ENCODE measurements at places on chromosomes 16 and 17.

DNA sequence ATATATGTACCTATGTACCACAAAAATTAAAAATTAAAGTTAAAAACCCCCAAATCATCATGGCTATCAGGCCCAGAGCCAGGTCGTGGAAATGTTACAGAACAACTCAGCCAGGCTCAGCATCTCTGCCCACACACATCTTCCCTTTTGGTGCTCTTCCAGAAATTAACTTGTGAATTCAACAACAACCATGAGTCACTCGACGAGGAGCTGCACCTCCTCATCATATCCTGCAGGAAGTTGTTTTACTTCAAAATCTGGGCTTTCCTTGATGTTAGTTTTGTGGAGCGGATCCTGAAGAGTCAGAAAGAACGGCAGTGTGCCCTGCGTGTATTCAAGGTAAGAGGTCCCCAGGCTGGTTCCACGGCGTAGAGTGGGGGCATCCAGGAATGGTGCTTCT is 10.6 kb downstream of the FBXO39 start:
- DNase-seq: no peak

- DNase-seq: no peak
These were observed 138.1 kb downstream of the PARN start for GRCh38 chr16:14491861-14492529.

- no peak for DNase-seq
These were observed 12.0 kb upstream of the SLC12A3 start for GRCh38 chr16:56852968-56853367.

DNA sequence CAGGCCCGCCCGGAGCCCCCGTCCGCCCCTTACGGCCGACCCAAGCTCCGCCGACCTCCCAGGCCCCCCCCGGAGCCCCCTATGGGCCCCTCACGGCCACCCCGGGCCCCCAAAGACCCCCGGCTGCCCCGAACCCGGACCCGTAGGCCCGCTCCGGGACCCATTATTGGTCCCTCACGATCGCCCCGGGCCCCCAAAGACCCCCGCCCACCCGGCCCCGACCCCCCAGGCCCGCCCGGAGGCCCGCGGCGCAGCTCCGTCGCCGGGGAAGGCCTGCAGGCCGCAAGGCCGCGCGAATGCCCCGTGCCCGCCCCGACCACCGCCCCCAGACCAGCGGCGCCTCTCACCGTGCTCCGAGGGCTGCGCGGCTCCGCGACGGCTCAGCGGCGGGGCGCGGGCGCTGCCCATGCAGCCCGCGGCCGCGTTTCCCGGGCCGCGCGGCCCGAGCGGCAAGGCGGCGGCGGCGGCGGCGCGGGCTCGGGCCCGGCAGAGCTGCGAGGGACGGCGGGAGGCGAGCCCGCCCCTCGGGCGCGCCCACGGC is 393 bp downstream of the ANKRD11 start:
- DNase-seq: no peak

DNA sequence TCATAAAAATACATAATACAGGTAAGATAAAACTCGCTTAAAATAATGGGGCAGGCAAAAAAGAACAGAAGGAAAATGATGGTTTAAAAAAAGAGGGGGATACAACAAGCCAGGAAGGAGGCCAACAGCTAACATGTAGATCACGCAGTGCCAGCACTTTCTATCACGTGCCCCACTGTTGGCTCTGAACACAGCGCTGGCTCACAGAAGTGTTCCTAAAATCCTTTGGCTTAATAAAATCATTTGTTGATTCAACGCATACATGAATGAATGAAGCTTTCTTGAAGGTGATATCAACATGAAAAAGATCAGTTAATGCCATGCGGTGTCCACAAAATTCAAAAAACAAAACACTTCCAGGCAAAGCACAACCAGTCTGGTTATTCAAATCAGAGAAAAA is 8.5 kb downstream of the ITGAE start:
- no peak for DNase-seq

- no peak for DNase-seq
These were observed 17.6 kb downstream of the GTF3C1 start for GRCh38 chr16:27531826-27532800.

DNA sequence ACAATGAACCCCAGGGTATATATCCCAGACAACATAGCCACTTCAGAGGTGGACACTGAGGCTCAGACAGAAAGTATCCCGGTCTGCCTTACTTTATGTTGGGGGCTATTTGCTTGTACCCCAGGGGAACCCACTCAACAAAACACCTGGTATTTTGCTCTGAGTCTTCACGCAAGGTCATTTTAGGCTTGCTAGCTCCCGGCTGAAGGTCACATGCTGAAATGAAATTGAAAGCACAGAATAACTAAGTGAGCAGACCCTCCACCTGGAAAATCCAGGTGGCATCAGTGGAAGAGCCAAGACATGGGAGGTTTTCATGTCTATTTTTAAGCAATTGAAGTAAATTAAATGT is 4.1 kb upstream of the KDM8 start:
- no peak for DNase-seq

GRCh38 chr17:16924696-16925440 is 47.0 kb downstream of the TNFRSF13B start:
- no peak for DNase-seq

- no peak for DNase-seq
These were observed 16.7 kb downstream of the RPRML start for GRCh38 chr17:46962374-46962790.

- no peak for DNase-seq
These were observed 159.7 kb downstream of the USP31 start for GRCh38 chr16:22989598-22989997.

- no peak for DNase-seq
These were observed 21.4 kb upstream of the NF1 start for GRCh38 chr17:31073411-31073810.

DNA sequence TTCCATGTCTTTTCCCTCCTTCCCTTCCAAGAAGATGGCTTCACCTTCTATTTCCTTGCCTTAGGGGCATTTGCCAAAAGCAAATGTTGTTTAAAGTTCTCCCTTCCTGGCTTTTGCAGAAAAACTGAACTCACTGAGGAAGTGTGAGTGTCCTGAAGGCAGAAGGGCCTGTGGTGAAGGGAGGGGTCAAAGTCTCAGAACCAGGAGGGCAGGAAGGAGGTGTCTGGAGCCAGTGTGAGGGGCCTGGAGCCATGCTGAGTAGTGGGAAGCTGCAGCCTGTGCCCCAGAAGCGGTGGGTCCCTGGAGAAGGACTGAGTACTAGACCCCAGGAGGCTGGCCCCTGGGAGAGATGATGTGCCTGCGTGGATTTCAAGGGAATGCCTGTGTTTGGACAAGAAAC is 23.8 kb upstream of the SUPT4H1 start:
- no peak for DNase-seq

- no peak for DNase-seq
These were observed 12.0 kb downstream of the CHST6 start for GRCh38 chr16:75483222-75483621.

DNA sequence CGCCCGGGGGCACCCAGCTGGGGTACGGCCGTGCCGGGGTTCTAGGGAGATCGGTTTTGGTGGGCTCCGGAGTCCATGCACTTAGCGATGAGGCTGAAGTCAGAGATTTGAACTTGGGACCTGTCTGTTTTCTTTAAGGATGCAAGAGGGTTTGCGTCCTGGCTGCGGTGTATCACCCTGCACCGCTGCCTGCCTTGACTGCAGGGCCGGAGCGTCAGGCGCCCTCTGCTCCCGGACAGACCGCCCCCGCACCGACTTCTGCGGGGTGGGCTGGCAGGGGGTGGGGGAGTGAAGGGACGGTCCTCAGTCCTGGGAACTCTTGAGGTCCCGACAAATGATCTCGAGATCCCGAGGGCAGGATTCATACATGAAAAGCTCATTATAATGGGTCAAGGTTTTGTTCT is 701 bp downstream of the PDP2 start:
- no peak for DNase-seq

GRCh38 chr16:57245472-57246113 is 534 bp downstream of the ARL2BP start:
- DNase-seq: no peak

DNA sequence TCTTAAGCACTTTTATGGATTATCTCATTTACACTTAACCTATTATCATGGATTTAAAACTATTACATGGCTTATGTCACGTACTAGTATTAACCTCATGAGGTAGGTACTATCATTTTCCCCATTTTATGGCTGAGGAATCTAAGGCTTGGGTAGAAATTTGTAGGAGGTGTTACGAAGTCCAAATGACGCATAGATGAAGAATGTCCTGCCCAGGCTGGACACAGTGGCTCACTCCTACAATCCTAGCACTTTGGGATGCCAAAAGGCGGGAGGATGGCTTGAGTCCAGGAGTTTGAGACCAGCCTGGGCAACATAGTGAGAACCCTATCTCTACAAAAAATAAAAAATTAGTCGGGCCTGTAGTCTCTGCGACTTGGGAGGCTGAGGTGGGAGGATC is 4.8 kb upstream of the C1QL1 start:
- no peak for DNase-seq

DNA sequence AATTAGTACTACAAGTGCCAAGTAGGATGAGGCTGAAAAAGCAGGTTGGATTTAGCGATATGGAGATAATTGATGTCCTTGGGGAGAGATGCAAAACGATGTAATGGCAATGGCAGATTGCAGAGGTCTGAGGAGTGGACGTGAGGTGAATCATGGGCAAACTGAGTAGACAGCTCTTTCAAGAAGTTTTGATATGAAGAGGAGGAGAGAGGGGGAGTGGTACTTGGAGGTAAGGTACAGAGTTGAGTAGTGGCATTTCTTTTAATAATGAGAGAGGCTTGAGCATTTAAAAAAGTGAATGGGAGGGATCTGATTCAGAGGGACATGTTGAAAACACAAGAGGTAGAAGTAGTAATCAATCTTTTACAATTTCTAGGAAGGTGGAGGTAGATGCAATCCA is 17.7 kb upstream of the VPS4A start:
- DNase-seq: no peak

- no peak for DNase-seq
These were observed 46.5 kb upstream of the GINS3 start for GRCh38 chr16:58345574-58346354.

GRCh38 chr16:26447570-26447969 is 619.2 kb upstream of the C16orf82 start:
- no peak for DNase-seq

GRCh38 chr16:35737076-35737475 is 2277.7 kb downstream of the TP53TG3F start:
- DNase-seq: no peak

GRCh38 chr17:33750943-33751701 is 458.0 kb upstream of the ASIC2 start:
- peak; percentile 35 for DNase-seq

GRCh38 chr17:12605222-12605621 is 60.5 kb upstream of the MYOCD start:
- no peak for DNase-seq

- DNase-seq: no peak
These were observed 1.3 kb upstream of the ZNF821 start for GRCh38 chr16:71885261-71885650.

GRCh38 chr17:55567240-55568214 is 56.3 kb upstream of the SMIM36 start:
- no peak for DNase-seq

DNA sequence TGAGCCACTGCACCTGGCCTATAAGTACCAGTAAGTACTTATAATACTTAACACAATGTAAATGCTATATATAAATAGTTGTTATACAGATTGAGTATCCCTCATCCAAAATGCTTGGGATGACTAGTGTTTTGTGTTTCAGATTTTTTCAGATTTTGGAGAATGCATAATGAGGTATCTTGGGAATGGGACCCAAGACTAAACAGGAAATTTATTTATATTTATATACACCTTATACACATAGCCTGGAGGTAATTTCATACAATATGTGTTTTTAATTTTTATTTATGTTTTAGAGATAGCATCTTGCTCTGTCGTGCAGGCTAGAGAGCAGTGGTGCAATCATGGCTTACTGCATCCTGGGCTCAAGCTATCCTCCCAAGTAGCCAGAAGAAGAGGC is 9.8 kb upstream of the GCSH start:
- DNase-seq: no peak

DNA sequence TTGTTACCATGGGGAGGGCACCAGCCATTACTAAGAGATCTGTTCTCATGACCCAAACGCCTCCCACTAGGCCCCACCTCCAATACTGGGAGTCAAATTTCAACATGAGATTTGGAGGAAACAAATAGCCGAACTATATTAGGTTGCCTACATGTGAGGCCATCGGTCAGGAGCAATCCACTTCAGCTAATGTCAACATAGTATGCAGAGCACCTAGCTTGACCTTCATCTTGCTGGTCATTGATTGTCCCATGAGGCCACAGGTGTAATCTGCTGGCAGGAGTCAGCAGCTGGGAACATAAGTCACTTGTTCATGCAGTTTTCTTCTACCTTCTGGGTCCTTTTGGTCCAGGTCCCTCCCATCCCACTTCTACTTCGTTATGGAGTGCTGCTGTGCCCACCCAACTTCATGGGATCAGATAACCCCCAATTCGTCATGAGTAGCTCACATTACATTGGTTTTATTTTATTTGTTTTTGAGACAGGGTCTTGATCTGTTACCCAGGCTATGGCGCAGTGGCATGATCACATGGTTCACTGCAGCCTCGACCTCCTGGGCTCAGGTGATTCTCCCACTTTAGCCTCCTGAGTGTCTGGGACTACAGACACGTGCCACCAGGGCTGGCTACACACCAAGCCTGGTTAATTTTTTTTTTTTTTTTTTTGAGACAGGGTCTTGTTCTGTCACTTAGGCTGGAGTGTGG is 5.9 kb upstream of the KPNA2 start:
- DNase-seq: no peak

DNA sequence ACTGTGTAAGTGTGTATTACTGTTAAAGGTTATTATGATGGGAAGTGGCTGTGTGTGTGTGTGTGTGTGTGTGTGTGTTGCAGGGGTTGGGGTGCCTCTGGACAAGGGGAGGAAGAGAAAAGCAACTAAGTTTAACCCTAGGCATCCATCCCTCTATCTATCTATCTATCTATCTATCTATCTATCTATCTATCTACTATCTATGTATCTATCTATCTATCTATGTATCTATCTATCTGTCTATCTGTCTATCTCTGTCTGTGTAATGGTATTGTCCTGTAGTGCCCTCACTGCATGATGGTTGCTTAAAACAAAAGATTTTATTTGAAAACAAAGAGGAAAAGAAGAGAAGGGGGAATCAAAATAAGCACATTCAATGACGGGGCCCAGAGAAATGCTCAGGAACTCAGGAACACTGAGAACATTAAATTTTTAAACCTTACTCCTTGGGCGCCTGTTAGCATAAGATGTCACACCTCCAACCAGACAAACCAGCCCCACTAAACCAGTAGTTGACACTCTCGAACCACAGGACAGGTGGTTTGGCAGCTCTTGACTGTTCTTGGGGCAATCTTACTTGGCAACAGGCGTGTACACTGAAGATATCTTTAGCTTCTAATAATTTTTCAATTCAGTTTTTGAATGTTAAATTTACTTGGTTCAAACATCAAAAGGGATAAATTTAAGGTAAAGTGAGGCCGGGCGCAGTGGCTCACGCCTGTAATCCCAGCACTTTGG is 5.1 kb upstream of the RPL26 start:
- DNase-seq: peak; percentile 27

- DNase-seq: no peak
These were observed 5.6 kb downstream of the SLC25A10 start for GRCh38 chr17:81717766-81718089.
